ENCODE measurements at places on chromosomes 5 and 9.

GRCh38 chr5:159444441-159445082 lies 114.3 kb upstream of the IL12B start:
- DNase-seq, result no peak

DNA sequence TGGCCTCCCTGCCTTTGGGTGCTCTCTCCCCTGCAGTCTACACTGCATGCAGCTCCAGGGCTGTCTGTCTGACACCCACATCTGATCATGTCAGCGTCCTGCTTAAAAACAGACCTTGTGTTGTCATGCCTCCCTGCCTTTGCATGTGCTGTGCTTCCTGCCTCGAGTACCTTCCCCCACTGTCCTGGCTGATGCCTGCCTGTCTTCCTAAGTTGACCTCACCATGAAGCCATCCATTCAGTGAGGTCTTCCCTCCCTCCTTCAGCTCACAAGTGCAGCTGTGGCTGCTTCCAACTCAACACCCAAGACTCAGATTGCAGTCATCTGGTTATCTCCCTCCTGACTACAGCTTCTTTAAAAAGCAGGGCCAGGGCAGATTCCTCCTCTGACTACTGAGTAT lies 5.5 kb downstream of the ANGPTL2 start:
- DNase-seq, result peak; percentile 74

GRCh38 chr9:69519470-69520240 lies 152.5 kb downstream of the APBA1 start:
- no peak for DNase-seq

- no peak for DNase-seq
These were observed 110.0 kb downstream of the PAM start for GRCh38 chr5:102865171-102865509.

DNA sequence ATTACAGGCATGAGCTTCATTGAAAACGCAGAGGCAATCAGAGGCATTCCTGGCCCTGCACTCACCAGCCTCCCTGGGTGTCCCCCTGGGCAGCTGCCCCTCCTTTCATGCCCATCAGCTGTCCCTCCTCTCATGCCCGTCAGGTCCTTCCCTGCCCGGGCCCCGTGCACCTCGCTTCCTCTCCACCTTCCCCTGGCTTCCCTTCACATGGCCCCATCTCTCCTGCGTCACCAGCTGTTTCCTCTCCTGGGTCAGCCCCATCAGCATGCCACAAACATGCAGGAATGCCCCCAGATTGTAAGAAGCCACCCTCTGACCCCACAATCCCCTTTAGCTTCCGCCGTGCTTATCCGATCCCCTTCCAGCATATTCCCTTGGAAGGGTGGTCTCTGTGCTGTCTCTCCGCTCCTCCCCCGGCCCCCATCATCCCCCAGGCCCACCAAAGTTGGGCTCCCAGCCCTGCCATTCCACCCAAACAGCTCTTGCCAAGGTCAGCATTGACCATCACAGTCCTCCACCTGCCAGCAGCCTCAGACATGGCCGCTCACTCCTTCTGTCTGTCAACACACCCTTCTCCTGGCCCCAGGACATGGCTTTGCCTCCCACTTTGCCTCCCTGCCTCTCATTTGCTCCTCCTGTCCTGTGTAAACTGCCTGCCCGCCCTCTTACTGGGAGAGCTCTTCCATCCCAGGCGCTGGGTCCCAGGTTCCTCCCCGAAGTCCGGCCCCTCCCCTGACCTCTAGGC lies 98.6 kb upstream of the IER5L start:
- DNase-seq, result peak; percentile 85

DNA sequence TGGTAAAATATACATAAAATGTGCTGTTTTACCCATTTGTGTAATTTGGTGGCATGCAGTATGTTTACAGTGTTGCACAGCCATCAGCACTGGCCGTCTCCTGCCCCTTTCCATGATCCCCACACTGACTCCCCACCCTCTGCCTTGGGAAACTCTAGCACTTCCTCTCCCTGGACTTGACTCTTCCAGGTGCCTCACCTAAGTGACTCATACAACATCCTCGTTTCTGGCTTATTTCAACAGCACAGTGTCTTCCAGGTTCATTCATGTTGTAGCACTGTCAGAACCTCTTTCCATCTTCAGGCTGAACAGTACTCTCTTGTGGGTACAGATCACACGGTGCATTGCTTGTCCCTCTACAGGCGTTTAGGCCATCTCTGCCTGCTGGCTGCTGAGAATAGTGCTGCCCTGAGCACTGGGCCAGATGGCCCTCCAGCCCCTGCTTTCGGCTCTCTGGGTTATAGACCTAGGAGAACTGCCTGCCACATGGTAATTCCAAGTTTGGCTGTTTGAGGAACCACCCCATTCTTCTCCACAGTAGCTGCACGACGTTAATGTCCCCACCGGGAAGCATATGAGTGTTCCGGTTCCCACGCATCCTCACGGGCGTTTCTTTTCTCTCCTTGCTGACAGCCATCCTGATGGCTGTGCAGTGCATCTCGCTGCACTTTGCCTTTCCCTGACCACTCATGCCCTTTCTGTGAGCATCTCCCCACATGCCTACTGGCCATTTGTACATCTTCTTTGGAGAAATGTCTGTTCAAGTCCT lies 211.8 kb downstream of the FANCC start:
- DNase-seq, result peak; percentile 79

DNA sequence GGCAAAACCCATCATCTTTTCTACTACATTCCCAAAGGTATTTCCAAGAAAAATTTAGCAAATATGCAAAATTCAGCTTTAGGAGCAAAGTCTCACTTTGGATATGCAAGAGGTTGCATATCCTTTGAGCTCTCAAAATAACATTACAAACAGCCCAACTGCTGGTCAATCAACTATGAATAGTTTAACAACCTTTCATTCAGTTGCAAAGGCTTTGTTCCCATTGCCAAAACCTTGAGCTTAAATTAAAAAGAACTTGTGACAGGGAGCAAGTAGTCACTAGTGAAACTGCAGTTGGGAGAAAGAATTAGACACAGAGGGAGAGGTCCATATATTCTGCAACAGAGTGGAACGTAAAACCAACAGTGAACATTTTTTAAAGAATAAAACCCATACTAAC lies 8.8 kb downstream of the ZNF608 start:
- no peak for DNase-seq

DNA sequence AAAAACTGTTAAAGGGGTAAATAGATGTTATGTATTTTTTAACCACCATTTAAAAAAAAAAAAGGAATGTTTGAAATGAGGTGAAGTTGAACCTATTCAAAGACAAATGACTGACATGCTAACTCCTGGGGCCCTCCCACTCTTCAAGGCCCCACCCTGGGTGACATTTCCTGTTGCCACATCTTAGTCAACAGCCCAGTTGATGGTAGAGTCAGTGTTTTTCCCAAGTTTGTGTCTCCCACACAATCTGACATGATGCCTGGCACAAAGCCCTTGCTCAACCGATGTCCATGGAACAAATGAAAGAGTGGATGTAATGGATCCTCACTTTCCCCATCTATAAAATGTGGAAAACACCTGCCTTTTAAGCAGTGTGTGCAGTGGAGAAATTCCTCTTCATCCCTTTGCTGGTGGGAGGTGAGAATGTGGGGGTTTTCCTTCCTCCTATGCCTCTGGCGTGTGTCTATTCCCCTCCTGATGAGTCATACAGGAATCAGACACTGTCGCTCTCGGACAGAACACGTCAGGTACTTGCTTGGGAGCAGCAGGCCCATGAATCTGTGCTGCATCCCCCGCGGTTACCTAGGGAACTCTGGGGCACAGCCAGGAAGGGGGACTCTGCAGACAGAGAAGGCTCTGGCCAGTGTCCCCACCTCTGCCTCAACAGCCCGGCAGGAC lies 13.7 kb upstream of the ADRA1B start:
- peak; percentile 88 for DNase-seq

- peak; percentile 57 for DNase-seq
These were observed 128.3 kb upstream of the CCNH start for GRCh38 chr5:87541033-87541432.

DNA sequence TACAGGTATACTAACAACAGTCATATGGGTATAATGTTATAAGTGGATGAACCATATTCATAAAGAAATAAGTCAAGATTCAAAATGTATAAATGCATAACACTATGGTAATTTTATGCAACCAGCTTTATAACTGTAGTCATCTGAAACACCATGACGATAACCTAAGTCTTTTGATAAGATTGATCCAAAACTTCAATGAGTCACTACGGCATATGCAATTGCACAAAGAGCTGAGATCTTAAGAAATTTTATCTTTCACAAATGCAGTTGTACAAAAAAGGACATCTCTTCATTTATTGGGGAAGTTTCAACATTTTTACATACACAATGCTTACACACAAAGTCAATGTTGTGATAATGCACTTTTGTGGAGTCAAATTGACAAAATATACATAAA lies 20.3 kb downstream of the FAM81B start:
- DNase-seq, result no peak

- no peak for DNase-seq
These were observed 40.5 kb upstream of the FAM81B start for GRCh38 chr5:95350631-95351030.

GRCh38 chr5:68528821-68529273 lies 313.3 kb downstream of the PIK3R1 start:
- DNase-seq, result no peak

DNA sequence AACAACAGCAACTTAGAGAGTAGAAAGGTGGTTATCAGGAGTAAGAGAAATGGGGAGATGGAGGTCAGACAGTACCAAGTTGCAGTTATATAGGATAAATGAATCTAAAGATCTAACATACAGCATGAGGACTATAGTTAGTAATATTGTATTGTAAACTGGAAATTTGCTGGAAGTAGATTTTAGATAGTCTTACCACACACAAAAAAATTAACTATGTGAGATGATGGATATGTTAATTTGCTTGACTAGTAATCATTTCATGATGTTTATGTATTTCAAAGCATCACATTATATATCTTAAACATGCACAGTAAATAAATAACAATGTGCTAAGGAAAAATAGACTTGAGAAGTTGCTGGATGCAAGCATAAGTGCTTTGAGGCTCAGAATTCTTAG lies 622.1 kb downstream of the CCDC171 start:
- DNase-seq, result no peak

DNA sequence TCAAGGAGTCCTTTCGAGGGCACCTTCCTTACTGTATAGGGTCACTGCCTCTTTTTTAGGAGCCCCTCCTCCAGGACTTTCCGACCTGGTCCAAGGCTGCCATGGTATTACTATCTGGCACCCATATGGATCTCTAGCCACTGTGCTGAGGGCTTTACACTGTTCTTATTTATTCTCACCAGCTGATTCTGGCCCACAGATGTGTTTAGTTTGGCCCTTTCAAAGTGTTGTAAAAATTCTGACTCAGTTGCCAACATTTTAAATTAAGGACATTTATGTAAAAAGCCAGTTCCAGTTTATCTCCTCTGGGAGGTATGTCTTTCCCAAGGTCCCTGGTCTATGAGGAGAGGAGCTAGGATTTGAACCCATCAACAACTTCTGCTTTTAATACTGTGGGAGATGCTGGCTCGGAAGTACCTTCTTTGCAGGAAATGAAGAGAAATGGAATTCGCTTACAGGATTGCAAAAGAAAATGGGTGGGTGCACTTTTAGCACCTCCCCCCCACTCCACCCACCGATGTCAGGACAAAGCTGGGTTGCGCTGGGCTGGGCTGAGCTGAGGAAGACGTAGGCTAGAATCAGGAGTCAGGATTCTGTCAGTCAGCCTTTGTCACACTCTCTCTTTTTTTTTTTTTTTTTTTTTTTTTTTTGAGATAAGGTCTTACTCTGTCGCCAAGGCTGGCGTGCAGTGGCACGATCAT lies 7.8 kb downstream of the JADE2 start:
- DNase-seq, result no peak

- peak; percentile 57 for DNase-seq
These were observed 54.0 kb upstream of the FGF10 start for GRCh38 chr5:44443172-44443571.

DNA sequence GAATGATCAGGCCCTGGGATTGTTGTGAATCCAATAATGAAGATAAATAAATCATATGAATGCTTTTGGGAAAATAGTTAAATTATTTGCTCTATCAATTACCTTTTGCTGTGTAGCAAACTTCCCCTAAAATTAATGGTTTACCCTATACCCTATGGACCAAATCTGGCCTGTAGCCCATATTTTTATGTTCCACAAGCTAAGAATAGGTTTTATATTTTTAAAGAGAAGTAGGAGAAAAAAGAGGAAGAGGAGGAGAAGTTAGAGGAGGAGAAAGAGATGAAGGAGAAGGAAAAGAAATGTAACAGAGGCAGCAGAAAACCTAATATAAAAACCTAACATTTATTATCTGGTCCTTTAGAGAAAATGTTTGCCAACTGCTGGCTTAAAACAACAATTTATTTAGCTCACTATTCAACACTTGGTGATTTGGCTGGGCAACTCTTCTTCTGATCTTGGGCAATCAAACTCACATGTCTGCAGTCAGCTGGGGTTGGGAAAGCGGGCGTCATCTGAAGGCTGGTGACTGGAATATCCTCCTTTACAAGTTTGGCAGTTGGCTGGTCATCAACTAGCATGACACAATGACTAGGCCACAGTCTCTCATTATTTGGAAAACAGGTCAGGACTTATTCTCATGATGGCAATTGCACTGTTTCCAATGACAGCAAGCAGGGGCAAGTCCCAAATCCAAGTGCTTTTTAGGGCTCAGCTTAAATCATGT lies 522.9 kb downstream of the RASEF start:
- no peak for DNase-seq

DNA sequence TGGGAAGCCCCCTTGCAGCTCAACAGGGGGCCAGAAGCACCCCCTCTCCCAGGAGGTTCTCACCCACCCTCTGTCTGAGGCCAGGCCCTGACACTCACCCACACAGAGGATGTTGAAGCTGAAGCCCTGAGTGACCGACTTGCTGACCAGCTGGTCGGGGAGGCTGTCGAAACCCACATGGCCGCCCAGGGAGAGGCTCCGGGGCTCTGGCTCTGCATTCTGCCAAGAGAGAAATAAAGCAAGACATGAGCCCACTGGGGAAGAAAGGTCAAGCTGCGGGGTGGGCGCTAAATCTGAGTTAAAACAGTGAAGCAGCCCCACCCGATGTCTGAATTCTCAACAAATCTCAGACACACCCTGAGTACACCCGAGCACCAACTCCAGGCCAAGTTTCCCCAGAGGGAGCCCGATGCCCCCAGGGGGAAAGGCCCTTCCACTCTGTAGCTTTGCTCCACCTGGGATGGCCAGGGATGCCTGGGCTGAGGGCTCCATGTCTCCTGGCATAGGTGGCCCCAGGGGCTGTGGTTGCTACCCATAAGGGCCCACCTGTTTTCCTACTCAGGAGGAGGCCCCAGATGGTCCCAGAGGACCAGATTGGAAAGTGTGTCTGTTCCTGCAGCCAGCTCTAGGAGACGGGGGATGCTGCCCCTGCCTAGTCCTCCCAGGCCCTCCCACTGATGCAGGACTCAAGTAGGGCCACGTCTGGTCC lies 11.6 kb downstream of the SEPTIN8 start:
- peak; percentile 48 for DNase-seq

DNA sequence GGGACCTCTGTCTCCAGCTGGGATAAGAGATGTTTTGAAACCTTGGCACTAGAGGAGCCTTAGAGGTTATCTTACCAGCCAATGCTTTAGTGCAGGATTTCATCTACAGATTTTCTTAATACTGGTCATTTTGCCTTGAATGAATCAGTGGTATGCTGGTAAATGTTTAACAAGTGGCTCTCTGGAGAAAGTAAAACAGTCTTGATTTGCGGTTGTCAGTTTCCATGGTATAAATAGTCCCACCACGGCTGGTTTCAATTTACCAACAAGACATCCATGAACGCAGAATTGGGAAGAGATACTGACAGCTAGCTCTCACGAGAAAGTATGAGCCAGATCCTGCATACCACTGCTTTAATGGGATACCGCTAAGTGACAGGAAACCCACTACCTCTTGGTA lies 56.7 kb upstream of the CXCL14 start:
- DNase-seq, result no peak

- no peak for DNase-seq
These were observed 191.3 kb downstream of the TTC39B start for GRCh38 chr9:15115702-15116101.
